Aorta (tissue), 5 donors: ENCODE measurements at places on chromosomes 4 and X. TPM values are rescaled to one million over a fixed set of nuclear protein-coding genes. Genes with fewer than 3 reads are reported as not detected.

The TMPRSS11F gene
- not detected for polyA plus RNA-seq

The ESX1 gene
- polyA plus RNA-seq: not detected

The SMIM10L2A gene
- 0.41 TPM for polyA plus RNA-seq

The OTUD6A gene
- polyA plus RNA-seq: not detected

The CFAP97 gene
- polyA plus RNA-seq: 24.0 TPM

The KLF8 gene
- 1.5 TPM for polyA plus RNA-seq

The EXOSC9 gene
- 9.1 TPM for polyA plus RNA-seq

The CCKAR gene
- not detected for polyA plus RNA-seq

The CCNG2 gene
- 30.9 TPM for polyA plus RNA-seq

The RPS6KA3 gene
- polyA plus RNA-seq: 11.5 TPM

The SSX2B gene
- not detected for polyA plus RNA-seq

The TENM3 gene
- 0.05 TPM for polyA plus RNA-seq

The ZCCHC18 gene
- 1.9 TPM for polyA plus RNA-seq

The ERAS gene
- 0.69 TPM for polyA plus RNA-seq
